ENCODE measurements at places on chromosomes 1 and 21. TPM values are rescaled to one million over a fixed set of nuclear protein-coding genes. Genes with fewer than 3 reads are reported as not detected.

LMOD1 gene
- 40.4 TPM for polyA plus RNA-seq

GJA8 gene
- polyA plus RNA-seq = not detected

FAM3B gene
- 0.12 TPM for polyA plus RNA-seq

PCNX2 gene
- 4.1 TPM for polyA plus RNA-seq

KLHL21 gene
- 30.3 TPM for polyA plus RNA-seq

TRPM2 gene
- 1.8 TPM for polyA plus RNA-seq

SELL gene
- polyA plus RNA-seq = 2.2 TPM

NEGR1 gene
- polyA plus RNA-seq = 16.5 TPM

CA6 gene
- polyA plus RNA-seq = not detected

CFHR5 gene
- polyA plus RNA-seq = not detected

SPRR1B gene
- not detected for polyA plus RNA-seq

USF1 gene
- 42.0 TPM for polyA plus RNA-seq

HAO2 gene
- 0.12 TPM for polyA plus RNA-seq

C4BPA gene
- 0.44 TPM for polyA plus RNA-seq

CLCA4 gene
- polyA plus RNA-seq = 1.5 TPM

DCST2 gene
- not detected for polyA plus RNA-seq

OR2M3 gene
- not detected for polyA plus RNA-seq

ARHGAP29 gene
- polyA plus RNA-seq = 54.0 TPM

ATP1A2 gene
- polyA plus RNA-seq = 39.9 TPM

FBXO44 gene
- polyA plus RNA-seq = 14.0 TPM

TGFB2 gene
- polyA plus RNA-seq = 88.9 TPM

GJA5 gene
- polyA plus RNA-seq = 17.5 TPM

DCST1 gene
- polyA plus RNA-seq = 0.26 TPM

MFAP2 gene
- 70.4 TPM for polyA plus RNA-seq

TRIM67 gene
- polyA plus RNA-seq = not detected

FBLIM1 gene
- 42.2 TPM for polyA plus RNA-seq

ZBED6 gene
- polyA plus RNA-seq = 12.2 TPM

ERVH48-1 gene
- 1.1 TPM for polyA plus RNA-seq

FCAMR gene
- not detected for polyA plus RNA-seq

XCL2 gene
- polyA plus RNA-seq = 0.36 TPM

CLCA2 gene
- polyA plus RNA-seq = not detected

MCOLN3 gene
- polyA plus RNA-seq = 2.3 TPM

BARHL2 gene
- polyA plus RNA-seq = not detected

TMIGD3 gene
- not detected for polyA plus RNA-seq

NUDT4B gene
- 1.3 TPM for polyA plus RNA-seq

NUF2 gene
- polyA plus RNA-seq = 6.3 TPM

IGFN1 gene
- polyA plus RNA-seq = 1.7 TPM

SYT14 gene
- polyA plus RNA-seq = 6.1 TPM

C1orf94 gene
- polyA plus RNA-seq = 0.08 TPM

IFI16 gene
- 27.7 TPM for polyA plus RNA-seq

All from muscle of arm (tissue), 14 donors.